ENCODE measurements at places on chromosomes 5 and 9.

DNA sequence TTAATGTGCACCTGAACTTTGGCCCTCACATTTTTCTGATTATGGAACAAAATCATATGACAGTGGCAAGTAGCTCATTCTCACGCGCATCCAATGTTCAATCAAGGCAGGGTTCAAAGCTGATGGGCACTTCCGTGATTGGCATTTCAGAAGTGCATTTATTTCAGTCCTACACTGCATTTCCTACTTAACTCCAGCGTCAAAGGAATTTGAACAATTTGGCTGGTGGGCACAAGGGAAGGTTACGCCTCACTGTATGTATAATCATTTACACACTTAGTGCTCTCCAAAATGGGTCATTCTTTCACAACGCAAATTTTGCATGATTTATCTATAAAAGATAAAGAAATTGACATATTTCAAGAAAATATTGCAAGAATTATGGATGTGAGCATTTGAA lies 167.9 kb upstream of the VLDLR start:
- DNase-seq: no peak

DNA sequence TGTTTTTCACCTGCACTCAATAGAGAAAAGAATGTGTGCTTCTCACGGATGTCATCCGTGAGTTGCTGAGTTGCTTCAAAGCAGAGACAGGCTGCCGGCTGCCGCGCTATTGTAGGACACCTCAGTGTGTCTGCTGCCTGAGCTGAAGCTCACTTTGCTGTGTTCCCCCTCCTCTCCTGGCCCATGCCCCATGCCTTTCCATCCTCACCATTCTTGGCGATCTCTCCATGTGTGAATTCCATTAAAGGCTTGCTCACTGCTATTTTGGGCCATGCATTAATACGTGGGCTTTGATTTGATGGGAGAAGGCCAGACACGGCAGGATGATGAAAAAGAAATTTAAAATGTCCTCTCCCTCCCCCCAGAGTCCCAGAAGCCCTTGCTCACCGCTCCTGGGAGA lies 14.5 kb downstream of the ADAM19 start:
- DNase-seq: no peak

DNA sequence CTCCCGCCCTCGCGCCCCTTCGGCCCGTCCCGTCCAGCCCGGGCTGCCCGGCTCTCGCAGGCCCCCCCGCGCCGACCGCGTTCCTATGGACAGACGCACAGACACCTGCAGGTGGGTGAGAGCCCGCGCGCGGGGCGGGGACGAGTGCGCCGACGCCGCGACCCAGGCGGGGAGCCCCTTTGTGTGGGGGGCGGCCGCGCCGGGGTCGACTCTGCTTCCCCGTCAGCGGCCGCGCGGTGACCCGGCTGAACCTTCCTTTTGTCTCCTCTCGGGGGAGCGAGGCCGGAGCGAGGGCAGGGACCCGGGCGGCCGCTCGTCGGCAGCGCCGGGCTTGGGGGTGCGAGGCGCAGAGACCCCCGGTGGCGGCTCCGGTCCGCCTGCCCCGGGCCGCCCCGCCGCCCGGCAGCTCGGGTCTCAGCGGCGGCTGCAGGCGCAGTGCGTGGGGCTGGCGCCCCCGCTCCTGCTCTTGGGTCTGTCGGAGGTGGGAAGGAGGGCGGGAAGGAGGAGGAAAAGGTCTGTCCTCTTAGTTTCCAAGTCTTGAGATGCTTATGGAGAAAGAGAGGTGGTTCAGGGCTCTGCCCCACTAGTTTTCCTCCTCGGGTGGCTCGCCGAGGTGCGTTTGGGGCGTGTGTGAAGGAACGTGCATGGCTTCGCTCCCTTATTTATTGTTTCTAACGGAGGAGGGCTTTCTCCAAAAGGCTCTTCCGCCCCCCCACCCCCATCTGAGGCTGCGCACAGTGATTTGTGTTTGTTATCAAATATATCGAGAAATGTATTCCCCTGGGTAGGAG lies 576 bp downstream of the KIAA1958 start:
- peak; percentile 37 for DNase-seq

GRCh38 chr5:887947-888637 lies 4.5 kb downstream of the BRD9 start:
- no peak for DNase-seq

- DNase-seq: no peak
Measured at GRCh38 chr5:81752644-81752963, 1.7 kb upstream of the SSBP2 start.

- DNase-seq: no peak
Measured at GRCh38 chr9:7841831-7842230, 42.3 kb upstream of the DMAC1 start.

- no peak for DNase-seq
Measured at GRCh38 chr9:120236596-120236995, 343.4 kb downstream of the CDK5RAP2 start.

All from NCI-H1105 treated with DMSO at 0.1 percent for 48 hours (cell line).